Left renal pelvis (tissue), 4 donors: ENCODE measurements at places on chromosomes 4 and X. TPM values are rescaled to one million over a fixed set of nuclear protein-coding genes. Genes with fewer than 3 reads are reported as not detected.

Gene VSIG4
- 30.0 TPM for polyA plus RNA-seq

Gene PLXNB3
- 1.5 TPM for polyA plus RNA-seq

Gene UGT2B7
- polyA plus RNA-seq = 1.6 TPM

Gene AGA
- polyA plus RNA-seq = 34.8 TPM

GRCh38 chr4:136873555-136873954 is 658.7 kb downstream of the PCDH18 start:
- no peak for DNase-seq

DNA sequence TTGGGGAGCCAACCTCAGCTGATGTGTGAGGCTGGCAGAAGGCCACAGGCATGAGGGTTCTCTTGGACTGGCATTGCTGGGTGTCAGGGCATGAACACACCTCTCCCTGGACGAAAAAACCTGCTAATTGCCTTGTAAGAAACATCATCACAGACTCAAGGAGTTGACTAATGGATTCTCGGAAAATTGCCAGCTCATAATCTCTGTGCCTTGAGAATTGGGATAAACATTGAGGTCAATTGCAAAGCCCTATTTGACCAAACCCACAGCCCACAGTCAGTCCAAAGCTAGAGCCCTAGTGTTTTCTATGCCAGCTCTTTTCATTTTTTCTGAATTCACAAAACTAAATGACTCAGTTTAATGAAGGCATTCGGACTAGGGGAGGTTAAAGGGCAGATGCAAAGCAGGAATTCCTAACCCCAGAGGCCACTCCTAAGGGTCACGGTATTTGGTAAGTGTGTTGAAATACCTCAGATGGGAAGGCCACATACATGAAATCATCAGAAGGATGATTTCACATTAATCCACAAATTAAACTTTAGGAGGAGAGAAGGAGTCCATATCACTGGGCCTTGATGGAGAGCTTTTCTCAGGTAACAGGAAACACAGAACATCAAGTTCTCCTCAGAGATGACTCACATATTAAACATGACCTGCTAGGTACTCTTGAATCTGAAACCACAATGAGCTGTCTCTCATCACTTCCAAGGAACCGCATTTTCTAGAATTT is 39.0 kb upstream of the RASL11B start:
- DNase-seq = no peak

GRCh38 chrX:2485789-2486345 is 14.9 kb downstream of the DHRSX start:
- DNase-seq = no peak

DNA sequence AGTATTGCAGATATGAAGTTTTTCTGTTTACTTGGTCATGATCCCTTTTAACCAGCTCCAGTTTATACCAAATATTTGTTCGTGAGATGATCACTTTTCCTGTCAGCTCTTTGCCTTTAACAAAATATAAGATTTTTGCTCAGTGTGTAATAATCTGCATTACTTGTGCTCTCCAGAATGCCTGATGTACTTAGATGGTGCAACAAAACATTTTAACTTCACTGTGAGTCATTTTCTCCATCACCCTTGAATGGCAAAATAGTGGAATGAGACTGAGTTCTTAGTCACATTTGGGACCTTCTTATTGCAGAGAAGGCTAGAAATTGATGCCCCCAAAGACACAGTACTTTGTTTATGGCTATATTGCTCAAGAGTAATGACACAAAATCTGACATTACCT is 252.0 kb downstream of the FRMPD4 start:
- no peak for DNase-seq

DNA sequence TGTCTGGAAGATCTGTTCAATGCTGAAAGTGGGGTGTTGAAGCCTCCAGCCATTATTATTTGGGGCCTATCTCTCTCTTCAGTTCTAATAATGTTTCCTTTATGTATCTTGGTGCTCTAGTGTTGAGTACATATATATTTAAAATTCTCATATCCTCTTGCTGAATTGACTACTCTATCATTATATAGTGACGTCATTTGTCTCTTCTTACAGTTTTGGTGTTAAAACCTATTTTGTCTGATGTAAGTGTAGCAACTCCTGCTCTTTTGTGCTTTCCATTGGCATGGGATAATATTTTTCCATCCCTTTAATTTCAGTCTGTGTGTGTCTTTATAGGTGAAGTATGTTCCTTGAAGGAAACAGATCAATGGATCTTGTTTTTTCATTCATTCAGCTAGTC is 446.0 kb downstream of the FAM47A start:
- no peak for DNase-seq
